ENCODE measurements at places on chromosomes 7 and 10.

- DNase-seq, result no peak
These were observed 176.1 kb downstream of the DIP2C start for GRCh38 chr10:513393-513792.

DNA sequence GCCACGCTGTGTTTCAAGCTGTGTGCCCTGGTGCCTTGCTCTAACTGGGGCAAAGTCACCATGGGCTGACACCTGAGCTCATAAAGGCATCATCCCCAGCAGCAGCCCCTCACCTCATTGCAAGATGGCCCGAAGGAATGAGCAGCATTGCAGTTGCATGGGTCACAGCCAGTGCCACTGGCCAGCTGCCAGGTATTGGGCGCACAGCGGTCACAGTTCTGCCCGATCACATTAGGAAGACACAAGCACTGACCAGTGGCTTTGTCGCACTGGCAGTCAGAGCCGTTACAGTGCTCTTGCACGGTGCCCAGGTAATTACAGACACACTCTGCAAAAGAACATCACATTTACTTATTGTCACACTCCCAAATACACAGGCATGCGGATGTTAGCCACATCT is 51.1 kb downstream of the LAMB1 start:
- DNase-seq, result no peak

GRCh38 chr10:118730756-118731456 is 23.9 kb downstream of the CACUL1 start:
- no peak for DNase-seq

DNA sequence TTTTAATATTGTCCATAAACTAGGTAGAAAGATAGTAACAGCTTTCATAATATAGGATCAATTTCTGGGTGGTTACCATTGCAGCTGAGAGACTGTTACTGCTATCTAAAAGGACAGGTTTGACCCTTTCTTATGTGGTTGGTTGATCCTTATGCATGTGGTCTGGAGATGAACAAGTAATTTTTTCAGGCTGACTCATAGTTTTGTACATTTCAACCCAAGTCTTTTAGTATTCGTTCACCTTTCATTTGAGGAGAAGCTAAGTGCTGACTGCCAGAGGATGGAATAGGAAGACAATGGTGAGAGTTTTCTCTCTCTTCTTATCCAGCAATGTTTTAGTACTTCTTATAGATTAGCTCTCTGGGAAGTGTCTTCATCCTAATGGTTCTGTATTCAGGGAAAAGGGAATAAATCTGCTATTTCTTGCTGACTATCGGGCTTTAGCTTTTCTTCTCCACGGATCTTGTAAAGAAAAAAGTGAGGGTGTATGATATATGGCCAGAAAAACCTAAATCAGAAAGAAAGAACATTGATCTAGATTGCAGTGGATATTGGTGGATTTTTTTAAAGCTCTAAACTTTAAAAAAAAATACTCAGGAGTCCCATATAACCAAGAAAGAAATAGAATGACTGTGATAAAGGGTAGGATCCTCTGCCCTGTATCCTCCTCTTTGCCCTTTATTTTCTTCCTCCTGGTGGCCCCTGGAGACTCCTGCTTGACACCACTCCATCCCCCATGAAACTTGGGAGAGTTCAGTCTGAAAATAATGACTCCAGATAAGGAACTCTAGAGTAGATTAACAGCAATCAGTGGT is 88.0 kb downstream of the CPED1 start:
- DNase-seq, result peak; percentile 69

- no peak for DNase-seq
These were observed 19.0 kb downstream of the GIMAP4 start for GRCh38 chr7:150586068-150586784.

DNA sequence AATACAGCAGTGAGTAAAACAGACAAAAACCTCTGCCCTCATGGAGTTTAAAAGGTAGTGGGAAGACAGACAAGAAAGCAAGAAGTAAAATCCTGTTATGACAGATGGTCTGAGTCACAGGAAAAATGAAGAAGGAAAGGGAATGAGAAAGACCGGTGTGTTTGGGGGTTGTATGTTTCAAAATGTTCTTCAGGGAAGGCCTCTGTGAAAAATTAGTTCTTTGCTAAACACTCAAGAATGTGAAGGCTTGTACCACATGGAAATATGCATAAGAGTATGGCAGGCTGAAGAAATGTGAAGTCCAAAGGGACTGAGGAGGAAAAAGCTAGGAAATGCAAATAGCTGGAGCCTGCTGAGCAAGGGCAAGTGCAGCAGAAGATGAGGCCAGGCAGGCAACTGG is 315.9 kb upstream of the SEMA3A start:
- peak; percentile 55 for DNase-seq

GRCh38 chr10:34959786-34960185 is 130.4 kb downstream of the CUL2 start:
- no peak for DNase-seq

- DNase-seq, result no peak
These were observed 118.0 kb downstream of the ARL5B start for GRCh38 chr10:18777258-18777657.

GRCh38 chr7:47465191-47465590 is 116.7 kb downstream of the TNS3 start:
- peak; percentile 56 for DNase-seq

- DNase-seq, result no peak
These were observed 14.6 kb downstream of the ZNF3 start for GRCh38 chr7:100066953-100067352.

GRCh38 chr10:48288661-48289060 is 14.2 kb upstream of the FRMPD2 start:
- no peak for DNase-seq

GRCh38 chr7:127959770-127960169 is 71.5 kb downstream of the LRRC4 start:
- DNase-seq, result no peak

DNA sequence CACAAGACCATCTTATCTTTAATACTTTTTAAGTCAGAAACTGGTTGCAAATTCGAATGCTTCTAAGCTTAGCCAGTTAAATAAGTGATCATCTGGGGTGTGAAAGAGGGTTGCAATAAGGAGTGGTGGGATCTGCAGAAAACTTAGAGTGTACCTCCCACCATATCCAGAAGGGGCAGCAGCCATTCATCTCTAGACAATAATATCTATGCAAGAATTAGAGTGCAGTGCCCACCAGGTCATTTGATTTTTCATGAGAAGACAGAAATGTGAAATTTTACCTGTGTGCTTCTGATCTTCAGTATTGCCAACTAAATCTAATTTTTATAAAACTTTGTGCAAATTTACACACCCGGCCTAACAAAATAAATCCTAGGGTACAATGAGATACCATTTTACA is 127.2 kb upstream of the SP4 start:
- no peak for DNase-seq

DNA sequence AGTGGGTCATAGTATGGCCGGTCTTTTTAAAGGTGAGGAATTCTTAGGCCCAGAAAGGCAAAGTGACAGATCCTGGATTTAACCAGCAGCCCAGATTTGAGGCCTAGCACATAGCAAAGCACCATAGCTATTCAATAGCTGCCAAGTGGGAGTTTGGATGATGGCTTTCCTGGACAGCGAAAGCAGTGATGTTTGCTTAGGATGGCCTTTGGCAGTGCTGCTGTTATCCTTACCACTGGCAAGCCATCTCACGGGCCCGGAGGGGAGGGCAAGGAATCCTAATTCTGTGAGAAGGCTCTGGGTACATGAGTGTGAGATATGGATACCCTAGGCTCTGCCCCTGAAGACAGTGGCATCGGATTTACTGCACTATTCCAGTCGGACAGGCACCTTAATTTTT is 50.4 kb downstream of the TCF7L2 start:
- no peak for DNase-seq

DNA sequence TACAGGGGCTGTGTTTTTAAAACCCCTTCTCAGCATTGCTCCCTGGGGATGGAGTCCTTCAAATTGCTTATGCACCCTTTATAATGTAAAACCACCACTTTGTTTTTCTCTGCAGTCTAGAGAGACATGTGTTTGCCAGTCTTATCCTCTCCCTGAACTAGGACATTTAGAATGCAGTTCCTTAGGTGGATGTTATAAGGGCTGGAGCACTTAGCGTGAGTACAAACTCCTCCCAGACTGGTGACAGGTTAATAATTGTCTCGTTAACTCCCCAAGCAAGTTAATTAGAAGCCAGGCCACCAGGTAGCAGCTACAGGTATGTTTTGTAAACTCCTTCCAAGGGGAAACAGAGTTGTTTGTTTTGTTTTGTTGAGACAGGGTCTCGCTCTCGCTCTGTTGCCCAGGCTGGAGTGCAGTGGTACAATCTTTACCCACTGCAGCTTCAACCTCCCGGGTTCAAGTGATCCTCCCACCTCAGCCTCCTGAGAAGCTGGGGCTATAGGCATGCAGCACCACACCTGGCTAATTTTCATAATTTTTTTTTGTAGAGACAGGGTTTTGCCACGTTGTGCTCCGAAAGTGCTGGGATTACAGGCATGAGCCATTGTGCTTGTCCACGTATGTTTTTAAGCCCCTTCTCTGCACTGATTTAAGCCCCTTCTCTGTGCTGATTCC is 100.2 kb downstream of the FAM107B start:
- no peak for DNase-seq

DNA sequence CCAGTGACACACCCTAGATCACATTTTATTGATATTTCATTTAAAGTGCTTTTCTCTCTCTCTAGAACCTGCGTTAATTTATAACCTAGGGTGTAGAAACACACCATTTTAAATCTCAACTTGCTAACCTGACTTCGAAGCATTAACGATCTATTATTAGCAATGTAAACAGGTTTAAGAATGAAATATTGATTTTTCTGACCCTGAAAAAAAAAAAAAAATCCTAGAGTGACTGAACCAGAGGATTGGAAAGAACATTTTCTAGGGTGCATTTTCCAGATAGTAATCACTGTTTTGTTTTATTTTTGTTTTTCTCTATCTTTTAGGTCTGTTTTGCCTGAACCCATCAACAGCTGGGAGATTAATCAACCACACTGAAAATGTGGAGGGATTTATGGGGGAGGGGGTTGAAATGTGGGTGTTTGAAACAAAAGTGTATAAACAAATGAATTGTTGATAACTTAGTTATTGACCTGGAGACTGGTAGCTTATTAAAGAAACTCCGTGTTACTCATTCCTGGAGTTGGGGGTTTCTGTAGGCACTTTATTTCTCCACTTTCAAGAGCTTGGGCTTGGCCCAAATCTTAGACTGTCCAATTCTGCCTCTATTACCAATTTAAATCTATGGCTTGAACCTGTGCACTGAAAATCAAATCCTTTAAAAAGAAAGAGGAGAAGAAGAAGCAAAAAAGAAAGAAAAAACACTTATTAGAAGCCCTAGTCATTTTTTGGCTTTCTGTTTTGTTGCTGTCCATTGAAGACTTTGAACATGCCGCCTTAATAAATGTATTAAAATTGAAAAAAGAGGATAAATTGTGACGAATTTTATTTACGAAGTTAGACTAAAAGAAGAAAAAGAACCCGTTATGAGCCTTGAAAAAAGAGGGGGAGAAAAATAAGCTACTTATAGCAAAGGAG is 2.8 kb downstream of the HOXA2 start:
- no peak for DNase-seq

- DNase-seq, result no peak
These were observed 477.3 kb downstream of the SDK1 start for GRCh38 chr7:3778345-3778744.

- no peak for DNase-seq
These were observed 5.8 kb upstream of the CYP3A7 start for GRCh38 chr7:99740573-99741440.

GRCh38 chr7:155471718-155472117 is 13.8 kb downstream of the EN2 start:
- no peak for DNase-seq

DNA sequence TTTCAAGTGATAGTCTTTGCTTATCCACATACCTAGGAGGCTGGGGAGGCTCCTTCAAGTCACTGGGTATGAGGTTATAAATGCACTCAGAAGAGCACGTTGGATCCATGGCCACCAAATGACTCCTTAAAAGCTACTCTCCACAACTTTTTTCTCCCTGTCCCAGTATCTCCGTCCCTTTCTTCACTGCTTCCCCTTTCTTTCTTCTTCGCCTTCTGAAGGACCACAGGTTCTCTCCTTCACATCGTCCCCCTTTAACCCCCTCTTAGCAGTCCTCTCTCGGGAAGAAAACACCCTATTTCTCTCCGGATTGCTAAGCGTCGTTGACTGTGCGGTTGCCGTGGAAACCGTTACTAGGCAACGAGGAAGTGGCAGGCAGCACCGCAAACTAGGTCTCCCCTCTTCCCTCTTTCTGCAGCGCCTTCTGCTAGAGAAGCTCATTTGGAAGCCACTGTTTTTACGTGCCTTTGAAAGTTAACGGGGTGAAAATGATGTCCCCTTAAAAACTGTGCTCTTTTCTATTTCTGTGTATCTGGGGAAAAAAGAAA is at the start of gene ENKUR:
TSS of gene ENKUR (minus strand) at position 331 of the 548 bp plus-strand sequence. CDS start at position 109, 222 bp downstream.
- peak; percentile 89 for DNase-seq

DNA sequence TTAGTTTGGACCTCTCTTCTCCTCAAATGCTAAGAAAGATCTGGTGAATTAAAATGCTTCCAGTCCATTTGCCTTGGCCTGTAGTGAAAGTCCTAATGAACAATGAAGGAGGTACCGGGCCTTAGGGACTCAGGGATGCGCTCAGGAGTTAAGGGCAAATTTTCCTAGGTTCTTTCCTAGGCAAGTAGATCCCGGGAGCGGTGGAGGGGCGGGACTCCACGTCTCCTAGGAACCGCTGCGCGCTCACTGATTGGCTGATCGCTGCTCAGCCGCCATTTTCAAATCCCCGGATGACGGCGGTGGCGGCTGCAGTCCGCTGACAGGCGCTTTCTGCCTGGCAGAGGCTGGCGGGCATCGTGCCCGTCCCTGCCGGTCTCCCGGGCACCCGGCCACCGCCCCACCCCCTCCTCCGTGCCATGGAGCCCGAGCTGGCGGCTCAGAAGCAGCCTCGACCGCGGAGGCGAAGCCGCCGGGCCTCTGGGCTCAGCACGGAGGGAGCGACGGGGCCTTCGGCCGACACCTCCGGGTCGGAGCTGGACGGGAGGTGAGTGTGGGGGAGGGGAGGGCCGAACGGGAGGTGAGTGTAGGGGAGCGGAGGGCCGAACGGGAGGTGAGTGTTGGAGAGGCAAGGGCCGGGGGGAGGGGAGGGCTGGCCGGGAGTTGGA is at the start of gene NET1:
TSS of gene NET1 (plus strand) at position 281 of the 665 bp plus-strand sequence. CDS start at position 417, 136 bp downstream.
- peak; percentile 83 for DNase-seq

GRCh38 chr10:119207713-119208552 is 562 bp downstream of the GRK5 start:
- peak; percentile 62 for DNase-seq

DNA sequence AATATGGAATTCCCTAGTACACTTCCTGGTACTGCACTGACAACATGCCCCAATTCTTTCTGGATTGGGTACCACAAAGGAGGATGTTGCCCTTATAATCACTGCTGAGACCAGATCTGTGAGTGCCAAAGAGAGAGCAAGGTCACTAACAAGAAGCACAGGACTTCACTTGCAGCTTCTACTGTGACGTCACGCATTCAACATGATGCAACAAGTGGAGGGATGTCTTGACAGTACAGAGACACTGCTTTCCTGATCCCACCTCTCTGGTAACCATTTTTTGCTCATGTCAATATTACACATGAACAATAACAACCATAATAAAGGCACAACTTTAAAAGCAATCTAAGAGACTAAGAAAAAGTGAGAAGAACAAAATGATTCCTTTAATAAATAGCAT is 414.1 kb upstream of the LRRN3 start:
- DNase-seq, result no peak

All from fibroblast of skin of back (primary cell).